ENCODE measurements at places on chromosomes 6 and 20. TPM values are rescaled to one million over a fixed set of nuclear protein-coding genes. Genes with fewer than 3 reads are reported as not detected.

Gene OPN5
- total RNA-seq = not detected

Gene CDSN
- total RNA-seq = 0.08 TPM

Gene OR2H2
- total RNA-seq = not detected

Gene RAB32
- total RNA-seq = 5.7 TPM

Gene LAMP5
- not detected for total RNA-seq

Gene ZSCAN12
- 2.5 TPM for total RNA-seq

Gene RNF114
- total RNA-seq = 36.1 TPM

Gene ULBP3
- total RNA-seq = 3.8 TPM

Gene BACH2
- total RNA-seq = 0.76 TPM

Gene SLC22A3
- 8.0 TPM for total RNA-seq

Gene SLC39A7
- 31.1 TPM for total RNA-seq

Gene GMEB2
- total RNA-seq = 6.9 TPM

Gene FILIP1
- 0.60 TPM for total RNA-seq

Gene GABRR1
- total RNA-seq = 0.24 TPM

Gene CPNE1
- 130 TPM for total RNA-seq

Gene TMEM200A
- total RNA-seq = 0.16 TPM

Gene RHAG
- total RNA-seq = not detected

Gene HDGFL1
- total RNA-seq = not detected

Gene ZSCAN23
- total RNA-seq = 0.72 TPM

Gene SLC22A1
- total RNA-seq = 0.44 TPM

Gene LAMA4
- total RNA-seq = 8.0 TPM

Gene BPIFA1
- total RNA-seq = not detected

Gene EDN3
- total RNA-seq = 5.9 TPM

Gene DYNLRB1
- total RNA-seq = 80.7 TPM

Gene KCNK16
- total RNA-seq = not detected

Gene BMP5
- 0.08 TPM for total RNA-seq

Gene ALDH8A1
- total RNA-seq = 0.16 TPM

Gene STMND1
- not detected for total RNA-seq

Gene CCN5
- 1.9 TPM for total RNA-seq

Gene MLN
- total RNA-seq = not detected

All from esophagus mucosa (tissue), 1 donor.